Stimulated activated CD4-positive, alpha-beta T cell treated with anti-CD3 and anti-CD28 coated beads, Interleukin-4, amount 100 ng/mL, for 1 hour (primary cell): ENCODE measurements at places on chromosomes 1 and 21.

DNA sequence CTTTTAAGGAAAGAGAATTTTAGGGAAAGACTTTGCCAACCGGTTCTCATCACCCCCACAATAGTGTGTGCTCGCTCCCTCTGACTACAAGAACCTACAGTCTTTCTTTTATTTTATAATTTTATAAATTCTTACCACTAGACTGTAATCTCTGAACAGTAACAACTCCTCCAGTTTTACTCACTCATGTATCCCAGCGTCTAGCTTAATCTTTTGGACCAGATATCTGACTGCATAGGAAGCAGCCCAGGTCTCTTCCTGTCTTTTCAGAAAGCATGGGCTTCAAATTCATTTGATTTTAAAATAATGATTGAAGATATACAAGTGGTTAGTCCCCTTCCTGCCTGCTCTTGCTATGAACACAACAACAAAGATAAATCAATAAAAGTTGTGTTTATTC, 19.0 kb upstream of the DUSP10 start:
- DNase-seq: no peak

DNA sequence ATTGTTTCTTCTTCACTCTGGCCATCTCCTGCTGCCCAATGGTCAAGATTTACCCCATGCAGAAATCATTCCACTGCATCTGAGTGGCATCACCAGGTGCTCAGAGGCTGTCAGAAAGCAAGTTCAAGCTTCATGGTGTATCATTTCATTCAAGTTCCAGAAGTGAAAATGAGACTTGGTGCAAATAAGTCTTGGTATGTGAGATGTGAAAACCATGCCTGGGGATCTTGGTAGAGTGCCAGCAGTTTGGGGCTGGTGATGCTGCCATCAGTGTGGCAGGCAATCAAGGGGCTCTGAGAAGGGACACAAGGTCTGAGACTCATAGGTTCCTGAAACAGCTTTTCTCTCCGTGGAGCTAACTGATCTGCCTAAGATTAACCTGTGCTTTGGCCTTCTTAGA, 52.0 kb downstream of the CD2 start:
- DNase-seq: peak; percentile 72

DNA sequence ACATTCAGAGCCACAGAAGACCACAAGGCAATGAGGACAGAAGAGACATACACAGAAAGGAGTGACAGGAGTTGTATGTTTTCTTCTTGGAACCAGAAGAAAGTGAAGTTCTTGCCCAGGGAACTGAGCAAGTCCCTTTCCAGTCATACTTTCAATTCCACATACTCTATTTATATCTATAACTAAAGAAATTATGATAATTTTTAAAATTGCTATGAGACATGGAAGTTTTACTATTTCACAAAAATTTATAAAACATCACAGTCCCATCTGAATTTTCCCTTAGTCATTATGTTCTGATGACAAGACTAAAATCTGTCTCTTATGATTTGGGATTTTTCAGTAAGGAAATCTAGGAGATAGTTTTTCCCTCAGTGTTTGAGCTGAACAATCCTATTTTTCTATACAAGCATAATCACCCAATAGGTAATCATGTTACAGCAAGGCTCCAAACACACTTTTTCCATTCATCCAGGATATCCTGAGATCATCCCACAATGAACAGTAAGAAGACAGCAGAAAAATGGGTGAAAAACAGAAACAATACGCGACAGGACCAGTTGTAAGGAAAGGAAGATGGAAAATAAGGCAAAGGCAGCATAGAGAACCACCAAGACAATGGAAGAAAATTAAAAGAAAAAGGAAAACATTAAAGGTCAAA, 154.6 kb downstream of the VAV3 start:
- DNase-seq: no peak

- no peak for DNase-seq
These were observed 40.7 kb upstream of the GPR37L1 start for GRCh38 chr1:202081992-202082391.

GRCh38 chr1:243343970-243344937, 88.4 kb downstream of the SDCCAG8 start:
- no peak for DNase-seq

- no peak for DNase-seq
These were observed 149.7 kb upstream of the RRP15 start for GRCh38 chr1:218135371-218135770.

DNA sequence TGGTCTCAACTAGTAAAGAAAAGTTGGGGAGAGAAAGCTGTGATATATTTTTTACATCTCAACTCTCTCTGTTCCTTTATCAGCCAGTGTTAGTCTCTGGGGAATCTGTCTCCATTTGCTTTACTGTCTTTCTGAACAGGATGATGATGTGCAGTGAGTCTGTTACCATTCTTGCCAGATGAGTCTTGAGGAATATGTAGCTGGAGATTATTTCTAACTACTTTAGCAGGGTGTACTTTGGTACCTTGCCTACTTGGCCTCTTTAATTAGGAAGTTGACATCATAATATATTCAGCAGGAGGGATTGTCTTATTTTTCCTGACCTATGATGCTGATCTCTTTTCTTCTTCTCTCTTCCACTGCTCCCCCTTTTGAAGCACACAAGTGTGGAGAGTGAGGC, 15.7 kb upstream of the HAX1 start:
- DNase-seq: no peak

- no peak for DNase-seq
These were observed 6.5 kb upstream of the DNM3 start for GRCh38 chr1:171834821-171835220.
